Activated CD8-positive, alpha-beta memory T cell treated with anti-CD3 and anti-CD28 coated beads, Interleukin-2, amount 10 ng/mL, durations not matched to agents 7 days and 5 days (primary cell): ENCODE measurements at places on chromosomes 7 and 10. TPM values are rescaled to one million over a fixed set of nuclear protein-coding genes. Genes with fewer than 3 reads are reported as not detected.

The CRHR2 gene
- total RNA-seq: not detected

The NAT16 gene
- not detected for total RNA-seq

The LAMB1 gene
- total RNA-seq: not detected

The FAM25A gene
- total RNA-seq: not detected

The TCERG1L gene
- total RNA-seq: 0.49 TPM

The VENTX gene
- total RNA-seq: 0.12 TPM

The AMZ1 gene
- 0.40 TPM for total RNA-seq

The CTAGE15 gene
- not detected for total RNA-seq

The WEE2 gene
- not detected for total RNA-seq

DNA sequence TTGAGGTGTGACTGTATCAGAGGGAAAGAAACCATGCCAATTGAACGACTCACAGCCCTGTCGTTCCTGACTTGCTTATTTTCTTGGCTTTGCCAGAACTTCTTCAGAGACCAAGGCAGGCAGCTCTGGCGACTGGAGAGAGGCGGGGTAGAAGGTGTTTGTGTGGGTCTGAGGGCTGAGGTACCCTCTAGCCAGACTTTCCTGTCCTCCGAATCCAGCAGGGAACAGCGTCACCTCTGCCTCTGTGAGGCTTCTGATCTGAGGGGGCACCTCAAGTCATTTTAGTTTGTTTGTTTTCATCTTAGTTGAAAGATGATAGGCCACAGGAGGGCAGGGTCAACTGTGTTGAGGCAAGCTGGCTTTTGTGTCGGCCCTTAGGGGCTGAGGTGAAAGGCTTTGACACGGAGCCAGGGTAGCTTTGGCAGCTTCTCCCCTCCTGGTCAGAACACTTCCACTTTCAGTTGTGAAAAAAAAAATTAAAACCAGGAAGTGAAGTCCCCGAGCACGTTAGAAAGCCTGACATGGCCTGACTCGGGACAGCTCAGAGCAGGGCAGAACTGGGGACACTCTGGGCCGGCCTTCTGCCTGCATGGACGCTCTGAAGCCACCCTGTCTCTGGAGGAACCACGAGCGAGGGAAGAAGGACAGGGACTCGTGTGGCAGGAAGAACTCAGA is 1.9 kb downstream of the ACSL5 start:
- peak overlapping the region; percentile 96 for H3K4me3 ChIP-seq
- peaks cover 33% of the 10 kb centered on the region for H3K36me3 ChIP-seq
- peaks cover 62% of the 10 kb centered on the region for H3K4me1 ChIP-seq
- peak; percentile 72 for DNase-seq

DNA sequence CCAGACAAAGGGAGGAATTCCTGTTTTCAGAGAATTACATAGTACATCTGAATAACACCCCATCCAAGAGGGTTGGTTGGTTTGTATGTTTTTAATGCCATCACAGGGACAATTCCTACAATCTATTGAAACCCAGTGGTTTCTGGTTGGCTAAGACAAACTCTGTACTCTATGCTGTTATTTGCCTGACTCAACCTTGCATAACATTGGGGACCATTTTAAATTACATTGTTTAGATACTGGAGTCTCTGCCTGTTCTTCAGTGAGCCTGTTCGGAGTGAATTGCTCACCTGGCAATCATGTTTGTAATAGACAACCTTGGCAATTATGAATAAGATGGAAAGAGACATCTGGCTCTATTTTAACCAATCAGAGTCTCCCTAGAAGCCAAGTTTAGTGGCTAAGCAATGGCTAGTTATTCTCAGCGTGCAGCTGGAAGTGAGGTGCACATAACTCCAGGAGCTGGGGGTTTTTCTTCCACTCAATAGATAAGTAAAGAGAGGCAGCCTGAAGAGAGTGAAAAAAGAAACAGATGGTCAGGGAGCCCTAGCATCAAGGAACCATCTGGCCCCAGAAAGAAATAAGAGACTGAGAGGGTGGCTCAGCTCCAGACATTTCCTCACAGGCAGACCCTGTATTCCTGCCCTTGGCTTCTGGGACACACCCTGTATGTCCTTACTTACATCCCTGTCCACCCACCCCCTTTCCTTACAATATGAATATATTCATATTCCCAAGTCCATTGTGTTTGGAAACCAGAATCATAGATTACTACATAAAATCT is 21.2 kb upstream of the SLC35G1 start:
- DNase-seq: no peak
- H3K36me3 ChIP-seq: no peaks in the 10 kb centered on the region
- peaks cover 43% of the 10 kb centered on the region for H3K27me3 ChIP-seq
- H3K4me3 ChIP-seq: no peak overlapping the region
- no peaks in the 10 kb centered on the region for H3K4me1 ChIP-seq
- H3K27ac ChIP-seq: no peak overlapping the region

DNA sequence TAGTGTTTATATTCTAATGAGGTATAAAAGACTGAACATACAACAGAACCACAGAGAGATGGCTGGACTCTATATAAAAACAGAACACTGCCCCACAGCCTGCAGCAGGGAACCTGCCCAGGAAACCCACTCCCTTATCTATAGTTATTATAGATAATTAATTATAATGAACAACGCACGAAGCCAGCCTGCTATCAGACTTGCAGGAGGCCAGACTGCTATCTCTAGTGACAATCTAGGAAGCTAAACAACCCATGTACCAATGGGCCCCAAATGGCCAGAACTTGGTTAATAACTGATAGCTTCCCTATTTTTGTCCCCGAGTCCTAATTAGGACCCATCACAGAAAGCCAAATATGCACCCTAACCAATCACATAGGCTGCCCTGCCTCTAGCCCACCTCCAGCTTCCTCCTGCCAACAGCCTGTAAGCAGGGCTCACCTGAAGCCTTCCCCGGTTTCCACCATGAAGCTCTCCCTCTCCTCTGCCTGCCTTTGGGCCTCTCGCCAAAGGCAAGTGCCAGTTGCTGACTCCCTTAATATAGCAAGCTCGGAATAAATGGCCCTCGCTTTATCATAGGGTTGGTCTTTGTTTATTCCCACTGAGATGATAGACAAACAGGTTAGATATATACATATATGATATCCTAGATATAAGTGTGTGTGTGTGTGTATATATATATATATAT is 74.5 kb downstream of the SYPL1 start:
- no peak overlapping the region for H3K27ac ChIP-seq
- H3K36me3 ChIP-seq: no peaks in the 10 kb centered on the region
- no peaks in the 10 kb centered on the region for H3K4me1 ChIP-seq
- no peak for DNase-seq

- no peak overlapping the region for H3K27ac ChIP-seq
- H3K4me3 ChIP-seq: no peak overlapping the region
- DNase-seq: peak; percentile 47
- peaks cover 7% of the 10 kb centered on the region for H3K4me1 ChIP-seq
- peaks cover 29% of the 10 kb centered on the region for H3K27me3 ChIP-seq
- H3K36me3 ChIP-seq: no peaks in the 10 kb centered on the region
Observed at GRCh38 chr10:6843481-6843881, 263.4 kb upstream of the PRKCQ start.

DNA sequence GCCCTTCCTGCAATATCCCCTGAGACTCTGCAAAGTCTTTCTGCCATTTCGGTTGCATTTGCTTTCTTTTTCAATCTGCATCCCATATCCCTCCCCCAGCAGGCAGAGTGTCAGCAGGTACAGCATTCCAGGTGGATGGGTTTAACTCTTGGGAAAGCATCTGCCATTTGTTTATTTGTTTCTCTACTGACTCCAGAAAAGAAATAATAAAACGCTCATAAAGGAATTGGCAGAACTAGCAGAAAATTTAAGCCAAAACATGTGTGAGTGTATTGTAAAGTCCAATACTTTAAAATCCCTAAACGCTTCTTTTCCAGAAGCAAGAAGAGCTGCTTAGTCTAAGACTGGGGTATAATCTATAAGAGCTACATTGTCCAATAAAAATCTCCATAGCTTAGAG is 393.8 kb downstream of the TNS3 start:
- H3K4me1 ChIP-seq: no peaks in the 10 kb centered on the region
- H3K36me3 ChIP-seq: no peaks in the 10 kb centered on the region

DNA sequence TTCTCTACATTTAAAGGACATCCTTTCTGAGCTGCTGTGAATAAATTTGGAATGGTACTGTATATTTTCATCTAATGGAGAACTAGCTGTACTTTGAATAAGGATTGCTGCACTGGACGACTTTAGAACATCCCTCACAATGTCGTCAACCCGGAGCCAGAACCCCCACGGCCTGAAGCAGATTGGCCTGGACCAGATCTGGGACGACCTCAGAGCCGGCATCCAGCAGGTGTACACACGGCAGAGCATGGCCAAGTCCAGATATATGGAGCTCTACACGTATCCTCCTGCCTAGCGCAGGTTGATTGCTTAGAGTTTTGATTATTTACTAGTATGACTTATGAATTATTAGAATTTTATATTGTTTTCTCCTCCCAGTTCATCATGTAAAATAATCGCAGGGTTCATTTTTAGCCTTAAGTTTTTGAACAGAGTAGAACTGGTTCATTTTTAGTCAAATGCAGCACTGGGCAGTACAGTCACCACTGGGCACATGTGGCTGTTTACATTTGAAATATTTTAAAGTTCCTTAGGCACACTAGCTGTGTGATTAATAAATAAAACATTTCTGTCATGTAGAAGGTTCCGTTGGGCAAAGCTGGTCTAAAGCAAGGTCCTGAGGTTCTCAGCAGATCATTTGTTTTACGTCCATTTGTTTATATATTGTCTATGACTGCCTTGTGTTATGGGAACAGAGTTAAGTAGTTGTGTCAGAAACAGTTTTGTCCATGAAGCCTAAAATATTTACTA is 31.5 kb downstream of the CUL1 start:
- no peak for DNase-seq
- peaks cover 49% of the 10 kb centered on the region for H3K4me1 ChIP-seq
- H3K36me3 ChIP-seq: peaks cover 31% of the 10 kb centered on the region
- no peaks in the 10 kb centered on the region for H3K27me3 ChIP-seq
- peak overlapping the region; percentile 21 for H3K27ac ChIP-seq

- H3K27me3 ChIP-seq: peaks cover 1% of the 10 kb centered on the region
- DNase-seq: no peak
- no peak overlapping the region for H3K27ac ChIP-seq
- H3K4me1 ChIP-seq: peaks cover 3% of the 10 kb centered on the region
- H3K4me3 ChIP-seq: no peak overlapping the region
Observed at GRCh38 chr10:4450981-4451908, 374.8 kb upstream of the AKR1E2 start.

DNA sequence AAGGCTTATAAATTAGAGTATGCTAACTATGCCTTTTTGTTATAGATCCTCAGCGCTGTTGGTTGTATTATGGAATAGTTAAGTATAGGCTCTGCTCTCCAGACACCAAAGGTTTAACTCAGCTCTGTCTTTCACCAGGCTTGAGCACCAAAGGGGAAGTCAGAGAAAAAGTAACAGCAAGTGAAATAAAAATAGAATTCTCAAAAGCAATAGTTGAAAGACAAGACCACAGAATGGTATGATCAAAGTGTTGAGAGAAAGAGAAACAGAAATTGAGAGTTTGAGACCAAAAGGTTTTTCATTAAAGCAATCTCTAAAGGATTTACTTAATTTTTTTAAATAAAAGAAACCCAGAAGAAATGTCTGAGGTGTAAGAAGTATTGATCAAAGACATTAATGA is 529.8 kb upstream of the C7orf33 start:
- no peaks in the 10 kb centered on the region for H3K4me1 ChIP-seq
- DNase-seq: no peak
- H3K4me3 ChIP-seq: no peak overlapping the region
- H3K36me3 ChIP-seq: no peaks in the 10 kb centered on the region

- peaks cover 42% of the 10 kb centered on the region for H3K27me3 ChIP-seq
- no peaks in the 10 kb centered on the region for H3K4me1 ChIP-seq
- no peak overlapping the region for H3K4me3 ChIP-seq
- H3K36me3 ChIP-seq: no peaks in the 10 kb centered on the region
Observed at GRCh38 chr7:135784013-135784412, 35.4 kb upstream of the FAM180A start.

GRCh38 chr7:15284396-15284795 is 277.4 kb downstream of the AGMO start:
- H3K4me3 ChIP-seq: no peak overlapping the region
- no peak for DNase-seq
- H3K36me3 ChIP-seq: no peaks in the 10 kb centered on the region
- no peaks in the 10 kb centered on the region for H3K27me3 ChIP-seq
- no peaks in the 10 kb centered on the region for H3K4me1 ChIP-seq

GRCh38 chr7:67913604-67914003 is 917.0 kb downstream of the TYW1 start:
- H3K4me1 ChIP-seq: peaks cover 3% of the 10 kb centered on the region
- H3K27me3 ChIP-seq: no peaks in the 10 kb centered on the region
- H3K36me3 ChIP-seq: peaks cover 3% of the 10 kb centered on the region
- no peak overlapping the region for H3K4me3 ChIP-seq
- DNase-seq: no peak
- H3K27ac ChIP-seq: no peak overlapping the region

DNA sequence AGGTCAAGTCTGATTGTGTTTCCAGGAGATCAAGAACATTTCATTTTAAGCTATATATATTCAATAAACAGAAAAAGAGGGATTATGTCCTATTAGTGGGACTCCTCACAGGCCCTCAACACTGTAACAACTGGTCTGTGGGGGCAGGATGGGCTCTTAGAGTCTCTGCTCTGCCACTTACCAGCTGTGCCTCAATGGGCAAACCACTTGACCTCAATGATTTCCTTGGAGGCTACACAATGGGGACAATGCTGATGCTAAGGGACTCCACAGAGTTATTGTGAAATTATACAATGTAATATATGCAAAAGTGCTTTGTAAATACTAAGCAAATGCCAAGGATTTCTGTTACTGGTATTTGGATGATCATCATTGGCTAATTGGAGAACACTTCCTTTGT is 33.2 kb upstream of the MXI1 start:
- peak; percentile 35 for DNase-seq
- no peak overlapping the region for H3K27ac ChIP-seq
- H3K4me3 ChIP-seq: no peak overlapping the region
- no peaks in the 10 kb centered on the region for H3K36me3 ChIP-seq
